Activated naive CD8-positive, alpha-beta T cell treated with anti-CD3 and anti-CD28 coated beads, Interleukin-2, amount 50 U/mL, for 24 hours (primary cell): ENCODE measurements at places on chromosomes 2 and 18.

DNA sequence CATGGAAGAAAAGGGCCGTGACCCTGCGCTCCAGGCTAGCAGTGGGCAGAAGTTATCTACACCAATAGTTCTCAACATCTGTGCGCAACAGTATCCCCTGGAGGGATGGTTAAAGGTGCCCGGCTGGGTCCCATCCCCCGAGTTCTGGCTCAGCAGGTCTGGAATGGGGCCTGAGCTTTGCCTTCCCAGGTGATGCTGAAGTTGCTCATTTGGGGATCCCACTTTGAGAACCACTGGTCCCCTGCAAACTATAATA is 31.1 kb downstream of the DNMT3A start:
- no peak for DNase-seq

GRCh38 chr2:20818820-20819219 is 4.1 kb downstream of the LDAH start:
- DNase-seq, result no peak

- DNase-seq, result no peak
Observed at GRCh38 chr2:50408936-50409335, 623.0 kb downstream of the NRXN1 start.

DNA sequence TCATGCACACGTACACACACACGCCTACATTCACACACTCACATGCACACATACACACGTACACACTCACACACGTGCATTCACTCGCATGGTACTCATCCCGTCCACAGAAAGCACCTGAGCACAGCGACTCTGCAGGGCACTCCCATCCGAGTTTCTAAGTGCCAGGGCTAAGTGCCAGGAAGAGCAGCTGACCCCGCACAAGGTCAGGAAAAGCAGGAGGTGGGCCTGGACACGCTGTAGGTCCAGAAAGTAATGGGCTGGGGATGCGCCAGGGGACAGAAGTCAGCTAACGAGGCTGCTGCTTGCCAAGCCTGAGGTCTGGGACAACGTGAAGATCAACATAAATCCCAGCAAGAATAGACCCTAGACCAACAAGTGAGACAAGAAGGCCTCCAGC is 15.8 kb downstream of the ADI1 start:
- no peak for DNase-seq

DNA sequence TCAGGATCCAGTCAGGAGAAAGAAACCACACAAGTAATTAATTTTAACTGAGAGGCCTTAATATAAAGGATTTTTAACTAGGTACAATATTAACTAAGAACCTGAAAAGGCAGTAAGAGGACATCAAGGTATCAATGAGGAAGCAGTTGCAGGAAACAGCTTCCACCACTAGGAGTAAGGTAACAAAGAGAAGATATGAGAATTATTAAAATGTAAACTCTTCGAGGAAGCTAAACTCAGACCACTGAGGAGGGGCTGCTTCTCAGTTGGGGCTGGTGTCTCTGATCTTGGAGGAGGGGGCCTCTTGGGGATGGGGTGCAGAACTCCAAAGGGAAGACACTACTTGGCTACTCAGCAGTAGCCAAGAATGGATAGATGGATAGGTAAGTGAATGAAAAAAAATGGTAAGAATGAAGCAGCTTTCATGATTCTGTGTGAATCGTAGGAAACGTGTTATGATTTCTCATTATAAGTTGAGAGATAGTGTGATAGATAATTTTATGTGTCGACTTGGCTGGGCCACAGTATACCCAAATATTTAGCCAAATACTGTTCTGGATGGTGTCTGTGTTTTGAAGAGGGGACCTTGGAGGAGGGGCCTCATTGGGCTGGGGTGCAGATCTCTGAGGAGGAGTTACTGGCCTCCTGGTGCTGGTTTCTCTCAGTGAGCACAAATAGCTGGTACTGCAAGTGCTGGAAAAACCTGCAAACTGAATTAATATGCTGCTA is 547.7 kb upstream of the LRRTM1 start:
- no peak for DNase-seq

GRCh38 chr2:7165736-7166135 is 248.5 kb downstream of the RNF144A start:
- DNase-seq, result no peak

DNA sequence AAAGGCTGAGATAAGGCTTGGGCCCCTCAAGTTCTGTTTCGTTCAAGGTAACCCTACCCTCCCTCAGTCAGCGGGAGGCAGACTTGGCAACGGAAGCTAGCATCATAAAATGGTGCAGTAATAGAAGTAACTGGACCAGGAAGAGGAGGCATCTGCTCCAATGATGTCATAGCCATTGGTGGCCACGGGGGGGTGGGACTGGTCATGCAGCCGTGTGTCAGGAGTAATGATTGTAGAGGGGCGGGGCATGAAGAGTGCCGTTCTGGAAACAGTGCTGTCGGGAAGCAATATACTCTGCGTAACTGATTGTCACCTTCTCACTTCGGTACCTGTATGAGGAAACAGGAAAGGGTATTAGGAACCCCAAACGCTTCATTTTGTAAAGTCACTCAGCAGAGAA is 6.9 kb upstream of the POLR2D start:
- DNase-seq, result no peak

DNA sequence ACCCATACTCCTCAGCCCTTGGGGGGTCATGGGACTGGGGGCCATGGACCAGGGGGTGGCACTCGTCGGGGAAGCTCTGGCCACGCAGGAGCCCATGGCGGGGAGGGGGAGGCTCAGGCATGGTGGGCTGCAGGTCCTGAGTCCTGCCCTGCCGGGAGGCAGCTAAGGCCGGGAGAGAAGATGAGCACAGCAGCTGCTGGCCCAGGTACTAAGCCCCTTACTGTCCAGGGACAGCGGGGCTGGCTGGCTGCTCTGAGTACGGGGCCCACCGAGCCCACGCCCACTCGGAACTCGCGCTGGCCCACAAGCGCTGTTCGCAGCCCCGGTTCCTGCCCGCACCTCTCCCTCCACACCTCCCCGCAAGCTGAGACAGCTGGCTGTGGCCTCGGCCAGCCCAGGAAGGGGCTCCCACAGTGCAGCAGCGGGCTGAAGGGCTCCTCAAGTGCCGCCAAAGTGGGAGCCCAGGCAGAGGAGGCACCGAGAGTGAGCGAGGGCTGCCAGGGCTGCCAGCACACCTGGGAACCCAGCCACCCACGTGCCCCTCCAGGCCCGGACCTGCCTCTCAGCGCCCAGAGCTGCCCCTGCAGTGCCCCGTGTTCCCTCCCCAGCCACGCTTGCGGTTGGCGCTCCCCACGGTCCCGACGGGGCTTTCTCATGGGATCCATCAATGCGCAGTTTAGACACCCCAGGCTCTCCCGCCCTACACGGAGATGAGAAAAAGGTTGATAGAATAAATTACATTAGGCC is 33.6 kb upstream of the ZNF236 start:
- DNase-seq, result no peak

DNA sequence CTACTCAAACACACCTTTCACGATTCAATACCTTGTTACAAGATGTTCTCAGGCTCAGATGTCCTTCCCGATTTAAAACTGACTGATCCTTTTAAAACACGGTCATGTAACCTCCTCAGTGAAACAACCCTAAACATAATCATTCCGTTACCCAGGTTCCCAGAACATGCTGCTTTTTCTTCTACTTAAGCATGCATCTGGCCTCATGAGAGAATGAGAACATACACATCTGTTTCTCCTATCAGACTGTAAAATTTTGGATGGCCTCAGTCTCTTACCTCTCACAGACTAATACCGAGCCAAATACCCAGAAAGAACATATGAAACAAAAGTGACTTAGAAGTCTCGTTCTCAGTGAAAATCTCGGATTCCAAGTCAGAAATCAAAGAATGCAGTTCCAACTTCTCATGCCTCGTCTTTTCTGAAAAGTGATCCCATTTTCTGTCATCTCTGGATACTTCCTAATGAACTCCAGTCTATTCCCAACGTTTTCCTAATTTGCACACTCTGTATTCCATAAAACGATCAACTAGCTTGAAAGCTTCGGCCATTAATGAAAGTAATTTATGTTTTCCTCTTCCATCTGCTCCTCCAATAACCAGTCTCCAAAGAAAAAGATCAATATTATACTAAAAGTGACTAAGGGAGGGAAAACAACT is 919 bp downstream of the SF3B1 start:
- DNase-seq, result no peak

GRCh38 chr2:3428577-3428976 is 49.1 kb downstream of the TRAPPC12 start:
- DNase-seq, result no peak

DNA sequence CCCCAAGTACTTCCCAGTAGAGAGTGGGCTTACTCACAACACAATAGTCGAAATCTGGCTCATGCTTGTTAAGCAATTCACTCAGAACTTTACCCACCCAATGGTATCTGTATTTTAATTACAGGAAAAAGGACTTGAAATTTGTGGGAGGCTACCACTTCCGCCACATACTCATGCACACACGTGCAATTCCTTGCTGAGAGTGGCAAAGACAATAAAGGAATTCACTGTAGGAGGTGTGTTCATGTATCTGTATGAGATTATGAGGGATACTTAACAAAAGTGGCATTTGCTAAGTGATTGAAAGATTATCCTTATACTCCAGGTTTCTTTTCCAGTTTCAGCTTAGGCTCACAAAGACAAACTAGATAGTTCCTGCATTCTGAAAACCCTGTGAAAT is 14.9 kb upstream of the LYPD6 start:
- DNase-seq, result no peak

DNA sequence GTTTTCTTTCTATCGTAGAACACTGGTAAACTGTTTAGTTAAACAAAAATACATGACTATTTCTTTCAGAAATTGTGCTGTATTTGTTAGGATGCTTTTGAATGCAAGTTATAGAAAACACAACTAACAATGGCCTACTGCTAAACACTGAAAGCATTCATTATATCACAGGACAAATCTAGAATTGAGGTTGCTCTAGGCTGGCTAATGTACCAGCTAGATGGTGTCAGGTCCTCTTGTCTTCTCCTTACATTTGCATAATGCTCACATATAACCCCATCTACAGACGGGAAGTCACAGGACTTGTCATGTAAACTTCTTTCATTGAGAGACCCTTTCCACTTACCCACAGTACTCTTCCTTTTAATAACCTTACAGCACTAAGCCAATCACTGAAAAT is 586.8 kb downstream of the DSC3 start:
- DNase-seq, result no peak

DNA sequence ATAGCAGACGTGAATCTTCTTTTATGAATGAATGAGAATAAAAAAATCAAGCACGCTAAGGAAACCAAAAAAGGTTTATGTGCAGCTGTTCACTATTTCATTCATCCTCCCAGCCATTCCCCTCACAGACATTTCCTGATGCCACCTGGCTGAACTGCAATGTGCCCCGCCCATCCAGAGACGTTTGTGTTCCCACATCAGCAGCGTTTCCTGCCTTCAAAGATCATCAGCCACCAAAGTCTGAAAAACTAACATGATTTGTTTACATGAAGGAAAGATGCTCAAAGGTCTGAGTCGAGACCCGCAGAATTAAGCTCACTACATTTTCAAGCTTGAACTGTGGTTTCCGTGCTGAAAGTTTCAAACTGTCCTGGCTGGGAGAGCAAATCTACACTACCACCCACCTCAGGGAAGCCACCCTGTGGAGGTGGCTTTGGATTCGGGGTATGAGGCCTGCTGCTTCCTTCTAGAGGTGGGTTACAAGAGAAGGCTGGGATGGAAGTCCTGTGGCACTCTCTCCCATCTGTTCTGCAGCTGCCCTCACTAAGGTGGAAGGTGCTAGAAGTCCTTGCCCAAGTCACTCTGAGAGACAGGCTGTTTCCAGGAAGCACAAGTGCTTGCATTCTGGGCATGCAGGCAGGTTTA is 201.3 kb upstream of the OSR1 start:
- DNase-seq, result no peak

DNA sequence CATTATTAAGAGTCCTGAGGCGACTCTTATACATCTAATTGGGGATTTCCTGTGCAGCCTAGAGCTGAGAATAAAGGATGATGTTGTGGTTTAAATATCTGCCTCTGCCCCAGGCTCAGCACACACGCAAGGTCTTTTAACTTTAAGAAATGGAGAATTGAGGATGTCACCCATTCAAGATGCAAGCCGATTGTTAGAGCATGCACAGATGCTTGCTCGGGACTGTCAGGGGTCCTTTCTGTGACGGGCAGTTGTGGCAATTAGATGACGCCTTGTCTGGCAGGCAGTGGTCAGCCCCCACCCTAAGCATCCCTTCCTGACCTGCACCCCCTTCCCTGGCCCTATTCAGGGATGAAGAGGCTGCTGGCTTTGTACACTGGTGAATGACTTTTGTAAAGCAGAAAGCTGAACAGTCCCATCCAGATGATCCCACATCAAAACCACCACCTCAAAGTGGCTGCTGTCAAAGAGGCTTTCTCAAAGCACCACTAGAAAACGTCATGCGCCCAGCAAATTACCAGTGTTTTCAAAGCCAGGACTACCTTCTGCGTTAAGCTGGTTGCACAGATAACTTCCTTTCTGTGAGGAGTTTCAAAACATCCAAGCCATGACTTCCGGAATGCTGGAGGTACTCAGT is 23.7 kb downstream of the FAM178B start:
- DNase-seq, result peak; percentile 50

- no peak for DNase-seq
Observed at GRCh38 chr18:76458522-76459311, 36.3 kb downstream of the ZNF516 start.

DNA sequence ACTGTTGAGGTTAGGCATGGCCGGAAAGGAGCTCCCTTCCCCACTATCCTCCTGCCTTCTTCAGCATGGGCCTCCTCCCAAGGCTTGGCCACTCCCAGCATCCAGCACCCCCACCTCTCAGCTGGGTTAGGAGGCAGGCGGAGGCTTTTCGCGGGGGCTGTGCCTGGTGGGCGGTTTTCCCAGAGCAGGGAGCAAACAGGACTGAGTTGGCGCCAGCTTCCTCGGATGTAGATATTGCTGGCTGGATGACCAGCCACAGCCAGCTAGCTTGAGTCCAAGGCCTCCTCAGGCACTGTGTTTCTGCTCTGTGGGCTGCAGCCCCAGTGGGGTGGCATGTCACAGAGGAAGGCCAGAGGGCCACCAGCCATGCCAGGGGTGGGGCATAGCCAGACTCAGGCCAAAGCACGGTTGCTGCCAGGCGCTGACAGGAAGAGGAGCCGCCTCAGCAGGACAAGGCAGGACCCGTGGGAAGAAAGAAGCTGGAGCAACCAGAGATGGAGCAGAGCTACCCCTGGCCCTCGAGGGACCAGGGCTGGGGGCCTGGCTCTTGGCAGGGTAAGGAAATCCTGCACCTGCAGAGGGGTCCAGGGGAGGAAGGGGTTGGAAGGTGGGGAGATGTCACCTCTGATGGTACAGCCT is at the start of gene TCF23:
TCF23 (plus strand) TSS at position 204 of the 639 bp plus-strand sequence; CDS start at position 334, 130 bp downstream.
- no peak for DNase-seq

GRCh38 chr18:6055711-6056110 is 160.4 kb upstream of the TMEM200C start:
- DNase-seq, result no peak

- DNase-seq, result no peak
Observed at GRCh38 chr2:7209757-7210555, 292.7 kb downstream of the RNF144A start.

GRCh38 chr2:161766334-161766733 is 142.1 kb downstream of the SLC4A10 start:
- no peak for DNase-seq

DNA sequence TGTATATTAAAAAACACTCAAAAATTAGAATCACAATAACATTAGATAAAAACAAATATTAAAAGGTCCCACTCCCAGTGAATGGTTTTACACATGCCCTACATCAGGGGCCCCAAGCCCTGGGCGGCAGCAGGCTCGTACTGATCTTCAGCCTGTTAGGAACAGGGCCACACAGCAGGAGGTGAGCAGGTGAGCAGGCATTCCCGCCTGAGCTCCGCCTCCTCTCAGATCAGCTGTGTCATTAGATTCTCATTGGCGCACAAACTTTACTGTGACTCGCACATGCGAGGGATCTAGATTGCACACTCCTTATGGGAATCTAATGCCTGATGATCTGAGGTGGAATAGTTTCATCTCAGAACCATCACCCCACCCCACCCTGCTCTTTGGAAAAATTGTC is 74.2 kb downstream of the MBD2 start:
- no peak for DNase-seq
